Stimulated activated CD4-positive, alpha-beta T cell treated with anti-CD3 and anti-CD28 coated beads, TNF-alpha, amount 100 ng/mL, for 4 hours (primary cell): ENCODE measurements at places on chromosomes 16 and 17.

DNA sequence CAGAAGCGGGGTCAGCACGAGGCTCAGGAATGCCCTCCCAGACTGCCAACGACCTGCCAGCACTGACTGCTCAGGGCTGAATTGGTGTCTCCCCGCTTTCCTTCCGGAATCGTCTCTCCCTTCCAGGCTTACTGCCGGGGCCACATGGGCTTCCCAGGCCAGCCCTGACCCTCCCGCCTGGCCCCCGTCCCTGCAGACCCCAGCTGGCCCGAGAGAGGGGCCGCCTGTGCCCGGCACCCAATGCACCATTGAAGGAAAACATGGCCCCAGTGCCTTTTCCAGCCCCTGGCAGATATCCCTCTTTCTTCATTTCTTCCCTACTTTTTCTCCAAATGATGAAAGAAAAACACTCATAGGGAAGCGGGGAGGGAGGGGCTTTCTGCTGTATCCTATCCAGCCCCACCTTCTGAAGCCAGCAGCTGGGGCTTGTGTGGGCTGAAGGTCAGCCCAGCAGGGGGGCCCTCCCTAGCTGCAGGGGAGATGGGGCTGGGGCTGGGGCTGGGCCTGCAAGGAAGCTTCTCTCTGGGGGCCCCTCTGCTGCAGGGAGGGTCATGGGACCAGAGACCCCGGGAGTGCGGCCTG is 25.9 kb downstream of the ZNF469 start:
- no peak for DNase-seq

DNA sequence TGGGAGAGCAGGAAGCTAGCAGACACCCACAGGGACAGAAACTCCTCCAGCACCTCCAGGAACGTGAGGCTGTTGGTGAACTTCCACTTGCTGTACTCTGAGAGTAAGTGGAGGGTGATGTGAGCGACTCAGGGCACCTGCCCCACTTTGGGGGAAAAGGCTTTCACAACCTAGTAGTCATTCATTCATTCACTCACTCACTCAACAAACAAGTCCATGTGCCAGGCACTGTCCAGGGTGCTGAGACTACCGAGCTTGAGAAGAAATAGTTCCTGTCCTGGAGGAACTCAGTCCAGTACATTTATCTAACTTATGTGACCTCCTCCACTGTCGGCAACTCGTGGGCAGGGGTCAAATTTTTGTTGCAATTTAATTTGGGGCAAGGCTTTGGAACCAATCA is 26.6 kb downstream of the LGALS9 start:
- DNase-seq, result no peak

DNA sequence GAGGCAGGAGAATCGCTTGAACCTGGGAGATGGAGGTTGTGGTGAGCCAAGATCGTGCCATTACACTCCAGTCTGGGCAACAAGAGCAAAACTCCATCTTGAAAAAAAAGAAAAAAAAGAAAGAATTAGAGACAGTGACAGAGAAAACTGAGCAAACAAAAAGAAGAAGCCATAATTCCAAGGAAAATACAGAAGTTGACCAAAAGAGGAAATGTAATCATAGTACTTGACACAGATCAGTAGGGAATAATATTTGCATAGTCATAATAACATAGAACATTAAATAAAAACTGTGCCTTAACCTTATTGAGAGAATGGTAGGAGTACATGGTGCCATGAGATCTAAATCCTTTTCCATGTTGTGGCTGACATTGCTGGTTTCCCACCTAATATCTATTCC is 14.7 kb upstream of the USP31 start:
- DNase-seq, result no peak

- DNase-seq, result no peak
These were observed 79.8 kb upstream of the ADAMTS18 start for GRCh38 chr16:77514500-77515220.

DNA sequence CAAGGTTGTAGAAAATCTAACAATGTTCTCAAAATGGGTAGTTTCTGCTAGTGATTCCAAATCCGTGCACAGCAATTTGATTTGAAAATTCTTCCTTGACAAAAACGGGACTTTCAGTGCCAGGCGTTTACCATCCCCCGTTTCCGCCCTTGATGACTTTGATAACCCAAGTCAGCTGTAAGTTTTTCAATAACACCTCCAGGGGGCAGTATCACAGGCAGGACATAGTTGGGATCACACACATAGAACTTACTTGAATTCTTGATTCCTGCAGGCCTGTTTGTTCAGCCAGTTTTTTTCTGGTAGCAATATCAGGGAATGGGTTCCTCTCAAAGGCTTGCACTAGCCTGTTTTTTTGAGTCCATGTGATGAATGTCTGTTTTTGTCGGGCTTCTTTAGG is 5.6 kb downstream of the DUXB start:
- no peak for DNase-seq

DNA sequence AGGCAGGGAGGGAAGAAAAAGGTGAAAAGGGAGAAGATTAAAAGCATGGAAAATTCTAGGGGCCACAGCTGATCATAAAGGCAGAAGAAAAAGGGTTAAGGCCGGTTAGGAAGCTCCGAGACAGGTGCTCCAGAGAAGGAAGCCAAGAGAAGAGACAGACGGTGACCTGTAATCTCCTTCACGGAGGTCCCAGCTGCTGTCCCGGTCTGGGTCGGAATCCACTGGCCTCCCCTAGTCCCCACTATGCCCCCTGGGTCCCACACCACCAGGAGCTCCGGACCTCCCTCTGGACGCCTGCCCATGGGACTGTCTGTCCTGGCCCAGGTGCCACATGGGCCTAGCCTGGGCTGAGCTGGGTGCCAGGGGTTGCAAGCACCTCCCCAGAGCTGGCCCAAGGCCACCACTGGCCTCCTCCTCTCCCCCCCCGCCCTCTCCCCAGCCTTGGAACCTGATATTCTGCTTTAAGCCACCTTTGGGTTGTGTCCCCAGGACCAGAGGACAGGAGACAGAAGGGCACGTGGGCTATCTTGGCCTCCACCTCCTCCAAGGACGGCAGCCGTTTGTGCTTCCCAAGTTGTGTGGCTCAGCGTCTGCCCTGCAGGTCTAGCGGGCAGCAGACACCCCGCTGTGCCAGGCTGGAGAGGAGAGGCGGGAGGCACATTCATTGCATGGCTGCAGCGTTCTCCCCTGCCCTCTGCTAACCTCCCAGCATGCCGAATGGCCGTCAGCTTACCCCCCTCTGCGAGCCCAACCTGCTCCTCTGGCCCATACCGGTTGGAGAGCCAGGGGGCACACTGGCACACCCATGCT is 102.4 kb downstream of the ENGASE start:
- DNase-seq, result no peak

- no peak for DNase-seq
These were observed 208.9 kb downstream of the RBFOX3 start for GRCh38 chr17:79401704-79402674.

GRCh38 chr17:68248199-68248825 is 469 bp downstream of the AMZ2 start:
- DNase-seq, result no peak

- DNase-seq, result peak; percentile 74
These were observed at the start of gene AURKB for GRCh38 chr17:8209907-8210760. Gene AURKB, minus strand, starts transcription at chr17:8210575. Its CDS starts 351 bp downstream, at chr17:8210224.

DNA sequence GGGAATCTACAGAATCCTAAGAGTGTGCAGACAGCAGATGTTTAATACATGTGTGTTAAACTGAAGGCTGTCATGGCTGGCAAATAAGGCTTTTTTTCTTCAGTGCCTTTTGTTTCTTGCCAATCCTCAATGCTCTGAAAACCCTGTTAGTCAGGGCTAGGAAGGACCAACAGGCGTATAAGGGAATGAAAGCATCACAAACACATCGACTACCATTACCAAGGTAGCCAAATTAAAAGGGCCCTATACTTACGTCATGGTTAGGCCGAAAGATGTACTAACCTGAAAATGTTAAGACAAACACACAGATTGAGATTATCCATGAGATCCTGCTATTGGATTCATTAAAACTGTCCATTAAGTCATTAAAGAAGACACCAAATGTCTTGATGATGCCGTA is 13.1 kb downstream of the SLC16A6 start:
- no peak for DNase-seq

DNA sequence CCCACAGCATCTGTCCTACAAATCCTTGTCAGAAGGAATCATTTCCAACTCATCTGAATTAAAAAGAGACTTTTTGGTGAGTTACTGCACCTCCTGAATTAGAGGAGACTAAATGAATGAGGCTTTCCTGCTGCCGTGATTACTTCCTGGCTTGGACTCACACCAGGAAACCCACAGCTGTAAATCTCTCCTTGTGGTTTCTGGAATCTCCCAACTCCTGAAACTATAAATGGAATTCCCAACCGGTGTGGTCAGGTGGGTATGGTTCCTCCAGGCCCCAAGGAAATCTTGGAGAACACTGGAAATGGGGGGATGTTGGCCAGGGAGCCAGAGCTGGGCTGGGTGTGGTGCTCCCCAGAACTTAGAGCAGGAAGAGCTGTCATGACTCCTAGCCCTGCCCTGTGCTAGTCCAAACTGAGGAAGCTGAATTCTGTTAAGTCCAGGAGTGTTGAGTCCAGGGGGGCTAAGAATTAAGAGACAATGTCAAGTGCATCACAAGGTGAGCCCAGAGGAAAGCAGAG is 216.4 kb downstream of the GSG1L start:
- DNase-seq, result no peak

DNA sequence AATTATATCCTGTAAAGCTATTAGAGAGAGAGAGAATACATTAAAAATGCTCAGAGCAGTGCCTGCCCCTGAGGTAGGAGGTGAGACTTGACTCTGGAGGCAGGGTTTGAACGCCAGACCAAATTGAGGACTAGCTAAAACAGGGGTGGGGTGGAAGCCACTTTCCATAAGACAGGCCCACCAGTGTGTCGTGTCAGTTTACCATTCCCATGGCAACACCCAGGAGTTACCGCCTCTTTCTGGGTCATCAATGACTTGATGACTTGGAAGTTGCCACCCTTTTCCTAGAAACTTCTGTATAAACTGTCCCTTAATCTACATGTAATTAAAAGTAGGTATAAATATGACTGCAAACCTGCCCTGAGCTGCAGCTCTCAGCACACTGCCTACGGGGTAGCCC is 32.0 kb upstream of the ABCC12 start:
- no peak for DNase-seq

- DNase-seq, result no peak
These were observed 2.7 kb upstream of the PRM1 start for GRCh38 chr16:11283820-11284248.

- DNase-seq, result peak; percentile 91
These were observed 3.5 kb upstream of the TSPOAP1 start for GRCh38 chr17:58331815-58332777.

GRCh38 chr16:65756163-65756562 is 610.3 kb upstream of the CDH5 start:
- no peak for DNase-seq

DNA sequence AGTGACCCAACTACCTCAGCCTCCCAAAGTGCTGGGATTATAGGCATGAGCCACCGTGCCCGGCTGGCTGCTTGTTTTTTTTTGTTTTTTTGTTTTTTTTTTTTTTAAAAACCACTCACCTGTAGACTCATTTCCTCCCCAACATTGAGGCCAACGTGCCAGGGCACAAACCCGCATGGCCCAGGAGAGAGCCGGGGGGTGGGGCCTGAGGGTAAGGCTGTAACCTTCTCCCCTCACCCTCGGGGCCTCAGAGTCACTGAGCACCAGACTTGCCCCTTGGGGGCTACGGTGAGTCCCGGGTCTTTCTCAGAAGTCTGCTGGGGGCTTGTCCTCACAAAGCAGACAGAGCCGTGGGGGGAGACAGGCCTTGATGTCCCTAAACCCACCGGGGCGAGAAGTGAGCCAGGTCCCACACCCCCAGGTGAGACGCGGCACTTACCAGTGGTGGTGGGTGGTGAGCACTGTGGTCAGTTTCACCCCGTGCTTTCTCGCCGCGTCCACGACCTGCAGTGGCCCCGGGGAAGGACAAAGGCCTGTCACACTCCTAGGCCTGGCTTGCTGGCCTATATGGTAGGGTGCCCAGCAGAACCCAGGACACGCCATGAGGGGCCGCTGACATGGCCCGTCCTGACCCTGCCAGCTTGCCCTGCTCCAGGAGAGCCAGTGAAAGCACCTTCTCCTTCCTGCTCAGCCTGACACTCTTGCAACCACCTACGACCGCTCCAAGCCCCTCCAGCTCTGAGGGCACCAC is 4.6 kb downstream of the HAGH start:
- DNase-seq, result no peak

DNA sequence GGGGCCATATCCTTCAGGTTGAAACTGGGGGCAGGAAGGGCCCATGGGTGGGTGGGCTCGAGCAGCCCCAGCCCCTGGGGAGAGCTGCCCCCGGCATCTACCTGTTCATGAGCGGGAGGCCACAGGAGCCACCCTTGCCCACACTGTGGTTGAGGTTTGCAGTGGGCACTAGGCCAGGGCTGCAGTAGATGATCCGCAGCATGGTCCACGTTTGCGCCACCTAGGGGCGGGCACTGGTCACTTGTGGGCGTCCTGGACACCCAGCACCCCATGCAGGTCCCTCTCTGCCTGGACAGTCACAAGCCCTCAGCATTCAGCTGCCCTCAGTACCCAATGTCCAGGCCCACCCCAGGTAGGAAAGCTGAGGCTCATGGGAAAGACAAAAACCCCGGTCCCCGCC is 1.8 kb upstream of the JMJD8 start:
- DNase-seq, result no peak

GRCh38 chr16:4624015-4624826 is at the start of gene MGRN1:
Gene MGRN1, plus strand, starts transcription at chr16:4624826. Its CDS starts 135 bp downstream, at chr16:4624961.
- peak; percentile 86 for DNase-seq

DNA sequence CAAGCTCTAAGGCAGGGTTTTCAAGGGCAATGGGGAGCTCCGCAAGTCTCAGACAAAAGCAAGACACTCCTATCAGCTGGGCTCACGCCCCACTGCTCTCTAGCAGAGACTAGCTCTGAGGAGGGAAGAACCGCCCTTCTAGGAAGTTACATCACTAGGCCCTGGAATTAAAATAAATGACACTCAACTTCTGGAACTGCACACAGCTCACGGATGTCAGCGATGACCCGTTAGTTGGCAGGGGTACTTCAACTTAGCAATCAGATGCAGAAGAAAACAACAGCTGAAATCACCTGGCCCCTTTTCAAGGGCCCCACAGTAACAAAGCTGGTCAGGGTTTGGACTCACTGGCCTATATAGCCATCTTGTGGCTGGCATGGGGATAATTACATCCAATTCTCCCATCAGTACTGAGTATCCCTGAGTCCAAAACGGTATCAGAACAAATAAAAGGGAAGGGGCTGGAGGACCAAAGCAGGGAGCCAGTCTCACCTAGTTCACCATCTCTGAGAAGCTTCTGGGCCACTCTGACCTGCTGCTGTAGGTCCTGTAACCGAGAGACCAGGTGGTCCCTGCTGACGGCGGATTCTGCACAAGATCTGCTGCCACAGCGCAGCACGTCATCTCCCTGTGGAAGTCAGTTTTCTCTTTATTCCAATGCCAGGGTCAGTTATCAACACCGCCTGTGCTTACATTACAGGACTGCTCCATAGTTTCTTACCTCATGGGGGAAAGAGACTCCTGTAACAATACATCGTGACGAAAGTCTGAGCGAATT is 22.2 kb downstream of the SERPINF1 start:
- DNase-seq, result no peak
